ENCODE measurements at places on chromosomes 12 and 14.

GRCh38 chr14:68603533-68604360 lies 189.1 kb downstream of the ZFP36L1 start:
- no peak for DNase-seq

- DNase-seq, result peak; percentile 42
Observed at GRCh38 chr12:51846911-51847642, 1.4 kb downstream of the FIGNL2 start.

DNA sequence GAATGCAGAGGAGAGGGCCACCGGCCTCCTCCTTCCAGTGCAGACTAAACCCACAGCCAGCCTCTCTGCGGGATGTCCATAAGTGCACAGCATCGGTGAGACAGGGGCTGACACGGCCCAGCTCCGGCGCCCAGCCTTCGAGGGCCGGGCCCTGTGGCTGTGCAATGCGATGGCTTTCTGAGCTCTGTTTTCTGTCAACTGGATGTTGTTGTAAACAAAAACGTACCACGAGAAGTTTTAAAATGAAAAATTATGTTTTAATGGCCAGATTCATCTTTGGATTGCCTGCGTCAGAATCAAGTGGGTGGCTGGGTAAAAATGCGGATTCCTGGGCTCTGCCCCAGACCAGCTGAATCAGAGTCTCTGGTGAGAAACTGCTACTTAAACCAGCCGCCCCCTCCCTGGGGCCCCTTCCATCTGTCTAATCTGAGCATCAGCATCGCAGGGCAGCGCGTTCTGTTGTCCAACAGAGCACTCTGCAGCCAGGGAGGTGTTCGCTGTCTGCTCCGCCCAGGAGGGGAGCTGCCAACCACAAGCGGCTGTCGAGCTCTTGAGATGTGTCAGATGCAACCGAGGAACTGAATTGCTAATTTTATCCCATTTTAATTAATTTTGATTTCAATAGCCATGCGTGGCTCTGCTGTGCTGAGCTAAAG lies 133.4 kb downstream of the RFLNA start:
- DNase-seq, result peak; percentile 39

GRCh38 chr14:99727096-99727870 lies 43.2 kb downstream of the CYP46A1 start:
- no peak for DNase-seq

DNA sequence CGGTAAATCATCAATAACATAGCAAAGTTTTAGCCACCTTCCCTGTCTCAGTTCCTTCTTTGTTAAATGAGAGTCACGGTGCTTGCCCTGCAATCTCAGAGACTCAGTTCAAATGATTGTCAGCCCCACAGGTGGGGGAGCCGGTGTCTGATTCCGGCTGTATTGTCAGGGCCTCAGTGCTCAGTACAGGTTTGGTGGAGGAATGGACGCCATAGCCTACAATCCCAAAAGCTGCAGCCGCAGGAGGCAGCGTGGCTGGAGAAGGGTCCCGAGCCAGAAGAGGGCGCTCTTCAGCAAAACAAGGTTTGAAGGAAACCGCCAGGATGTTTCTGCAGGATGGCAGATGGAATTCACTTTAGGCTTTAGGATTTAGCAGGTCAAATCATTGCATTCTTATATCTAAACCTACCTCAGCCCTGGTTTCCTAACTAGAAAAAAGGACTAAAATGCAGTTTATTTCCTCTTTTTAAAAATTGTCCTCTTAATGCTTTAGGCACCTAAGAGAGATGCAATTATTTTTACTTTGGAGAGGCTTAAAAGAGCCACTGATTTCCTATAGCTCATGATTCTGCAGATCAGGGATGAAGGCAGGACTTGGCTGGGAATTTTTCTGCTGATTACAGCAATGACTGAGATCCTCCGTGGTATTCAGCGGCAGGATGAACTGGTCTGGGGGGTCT lies 29.2 kb downstream of the FOS start:
- DNase-seq, result peak; percentile 83

DNA sequence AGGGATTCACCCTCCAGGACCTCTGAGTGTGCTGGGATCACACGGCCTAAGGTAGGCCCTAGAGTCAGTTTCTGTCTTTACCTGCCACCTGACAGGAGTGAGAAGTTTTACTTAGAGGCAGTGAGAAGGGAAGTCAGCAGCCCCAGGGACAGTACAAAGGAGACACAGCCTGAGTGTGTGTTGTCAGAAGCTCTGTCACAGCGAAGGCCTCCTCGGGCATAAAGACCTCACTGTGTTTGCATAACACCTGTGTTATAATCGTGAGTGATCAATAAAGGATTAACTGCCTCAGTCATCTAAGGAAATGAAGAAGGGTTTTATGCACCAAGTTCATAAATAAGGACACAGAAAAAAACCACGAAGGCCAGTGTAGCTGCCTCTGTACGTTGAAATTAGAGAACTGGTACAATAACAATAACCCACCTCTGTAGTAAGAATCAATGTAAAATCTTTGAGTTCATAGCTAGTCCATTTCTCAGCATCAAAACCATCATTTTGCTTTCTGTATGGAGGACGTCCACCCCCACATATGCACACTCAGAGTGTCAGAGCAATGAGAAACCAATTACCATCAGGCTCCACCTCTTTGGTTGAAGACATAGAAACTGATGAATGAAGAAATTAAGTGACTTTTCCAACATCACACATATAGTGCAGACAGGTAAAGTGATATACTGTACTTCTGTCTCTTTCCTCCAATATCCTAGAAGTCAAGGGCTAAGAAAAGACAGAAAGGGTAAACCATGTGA lies 159.3 kb downstream of the DAD1 start:
- DNase-seq, result no peak

DNA sequence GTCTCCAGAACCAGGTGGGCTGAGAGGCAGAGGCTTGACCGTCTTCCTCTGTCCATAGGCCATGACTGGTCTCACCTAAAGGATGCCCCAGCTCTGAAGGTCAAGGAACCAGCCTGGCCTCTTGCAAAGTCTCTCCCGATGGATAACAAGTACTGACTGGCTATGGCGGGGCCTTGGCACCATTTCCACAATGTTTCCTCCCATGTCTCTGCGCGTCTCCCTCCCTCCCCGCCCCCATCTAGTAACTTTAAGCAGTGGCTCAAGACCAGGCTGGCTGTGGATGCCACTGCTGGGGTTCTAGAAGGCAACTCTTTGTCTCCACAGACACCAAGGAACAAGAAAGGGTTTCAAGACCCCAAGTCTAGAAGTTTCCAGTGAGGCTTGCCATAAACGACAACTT lies 275.5 kb downstream of the DPF3 start:
- no peak for DNase-seq

DNA sequence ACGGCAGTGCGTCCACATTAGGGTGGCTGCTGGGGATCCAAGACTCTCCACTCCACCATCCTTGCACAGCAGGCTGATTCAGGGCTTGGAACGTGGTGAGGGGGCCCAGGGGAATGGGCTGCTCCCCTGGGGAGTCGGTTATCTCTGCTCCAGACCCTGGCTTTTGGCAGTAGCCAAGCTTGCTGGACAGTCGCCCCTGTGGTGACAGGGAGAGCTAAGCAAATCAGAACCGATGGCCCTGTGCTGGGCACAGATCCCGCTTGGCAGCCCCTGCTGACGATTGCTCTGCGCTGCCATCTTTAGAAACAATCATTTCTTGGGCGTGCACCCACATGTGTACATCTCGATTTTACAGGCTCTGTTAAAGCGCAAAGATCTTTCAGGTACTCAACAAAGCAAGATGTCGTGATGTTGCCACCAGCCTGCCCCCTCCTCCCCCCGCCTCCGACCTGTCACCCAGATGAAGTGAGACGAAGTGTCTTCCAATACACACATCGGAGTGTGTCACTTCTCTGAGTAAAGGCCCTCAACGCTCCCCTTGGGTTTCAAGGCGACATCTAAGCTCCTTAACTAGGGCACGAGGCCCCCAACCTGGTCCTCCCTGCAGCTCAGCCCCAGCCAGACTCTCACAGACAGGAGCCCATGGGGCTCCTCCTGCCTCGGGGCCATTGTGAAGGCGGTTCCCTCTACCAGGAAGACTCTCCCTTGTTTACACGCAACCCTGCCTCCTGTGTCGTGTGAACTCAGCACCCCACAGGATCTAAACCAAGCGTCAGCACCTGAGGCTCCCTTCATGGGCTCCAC lies 55.6 kb downstream of the PITPNM2 start:
- DNase-seq, result no peak

GRCh38 chr12:6534945-6535696 lies 804 bp downstream of the GAPDH start:
- DNase-seq, result no peak

DNA sequence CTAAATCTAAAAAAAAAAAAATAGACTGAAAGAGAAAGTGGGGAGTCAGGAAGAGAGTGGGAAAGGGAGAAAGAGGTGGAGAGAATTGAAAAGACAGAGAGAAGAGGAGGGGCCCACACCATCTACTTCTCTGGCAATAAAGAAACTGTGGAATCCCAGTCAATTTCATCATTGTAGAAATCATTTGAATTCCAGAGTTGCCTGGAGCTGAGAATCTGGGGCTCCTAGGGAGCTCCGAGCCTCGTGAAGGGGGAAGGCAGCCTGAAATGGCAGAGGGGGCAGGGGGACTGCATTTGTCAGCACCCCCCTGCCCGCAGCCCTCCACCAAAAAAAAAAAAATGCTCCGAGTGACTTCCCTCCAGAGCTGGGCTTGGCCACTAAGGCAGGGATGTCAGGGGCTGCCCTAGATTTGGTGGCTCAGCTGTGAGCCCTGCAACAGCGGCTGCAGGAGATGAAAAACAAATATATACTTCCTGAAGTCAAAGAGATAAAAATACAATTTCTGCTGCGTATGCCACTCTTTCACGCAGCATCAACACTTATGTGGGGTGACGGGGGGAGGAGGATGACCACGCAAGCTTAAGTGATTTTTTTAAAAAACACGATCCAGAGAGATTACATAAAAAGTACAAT lies 80.5 kb downstream of the BCL11B start:
- no peak for DNase-seq

Data from C1 segment of cervical spinal cord (tissue), 14 donors.